ENCODE measurements at places on chromosomes 1 and 21.

DNA sequence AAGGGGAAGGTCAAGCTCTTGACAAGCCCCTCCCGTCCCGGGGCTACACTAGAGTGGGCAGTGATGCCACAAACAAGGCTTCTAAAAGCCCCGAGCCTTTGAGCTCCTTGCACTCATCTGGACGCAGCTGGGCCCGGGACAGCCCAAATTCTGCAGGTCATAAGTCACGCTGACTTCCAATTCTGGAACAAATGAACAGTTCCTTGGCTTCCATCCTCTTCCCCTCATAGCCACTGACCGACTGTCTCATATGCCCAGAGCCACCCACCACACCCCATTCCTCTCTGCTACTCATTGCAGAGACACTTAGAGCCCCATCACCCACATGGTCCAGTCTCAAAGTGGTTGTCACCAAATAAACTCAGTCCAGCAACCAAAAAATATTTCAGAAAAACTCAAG is 32.8 kb upstream of the PRELP start:
- no peak for DNase-seq

DNA sequence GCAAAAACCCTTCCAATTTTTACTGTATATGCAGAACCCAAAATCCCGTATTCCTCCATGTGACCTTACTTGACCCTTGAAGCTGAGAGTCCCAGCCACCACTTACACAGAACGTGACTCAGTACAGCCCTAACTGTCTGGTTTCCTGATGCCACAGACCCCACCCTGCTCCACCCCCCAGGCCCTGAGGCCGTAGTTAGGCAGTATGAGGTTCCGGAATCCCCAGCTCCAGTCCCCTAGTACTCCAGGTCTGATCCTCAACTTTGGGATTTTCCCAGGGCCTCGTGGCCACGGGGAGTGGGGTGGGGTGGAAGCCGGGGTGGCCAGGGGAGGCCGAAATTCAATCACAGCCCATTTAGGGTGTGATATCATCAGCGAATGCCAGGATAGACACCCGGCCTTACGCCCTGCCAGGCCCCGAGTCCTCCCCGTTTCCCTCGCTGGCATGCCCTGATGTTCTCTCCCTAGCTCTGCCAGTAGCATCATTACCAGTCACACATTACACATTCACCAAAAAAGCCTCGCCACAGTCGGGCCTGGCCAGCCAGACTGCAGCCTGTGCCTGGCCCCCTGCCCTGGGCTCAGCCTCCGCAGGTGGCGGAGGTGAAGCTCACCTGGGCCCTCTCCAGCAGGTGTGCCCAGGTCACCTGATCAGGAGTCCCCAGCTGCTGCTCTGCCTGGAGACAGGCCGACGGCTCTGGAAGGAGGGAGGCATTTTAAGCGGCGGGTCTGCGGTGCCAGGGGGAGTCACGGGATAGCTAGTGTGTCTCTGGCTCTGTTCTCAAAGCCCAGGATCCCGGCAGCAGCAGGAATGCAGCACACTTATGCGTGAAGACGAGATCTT is 70.8 kb downstream of the SCCPDH start:
- no peak for DNase-seq

DNA sequence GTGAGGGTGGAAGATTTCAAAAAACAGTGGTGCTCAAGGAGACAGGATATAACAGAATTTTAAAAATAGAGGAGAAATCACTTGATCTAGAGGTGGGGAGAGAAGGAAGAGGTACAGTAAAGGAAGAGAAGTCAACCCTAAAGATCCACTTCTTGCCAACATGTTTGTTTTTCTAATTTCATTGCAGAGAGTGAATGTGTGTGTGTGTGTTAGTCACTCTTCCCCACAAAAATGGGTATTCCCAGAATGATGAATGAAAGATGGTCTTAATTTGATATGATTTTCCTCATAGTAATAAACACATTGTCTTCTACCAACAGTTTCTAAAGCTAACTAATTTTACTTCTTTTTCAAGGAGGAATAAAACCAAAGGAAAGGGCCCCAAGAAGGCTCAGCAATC is 74.2 kb upstream of the NGF start:
- no peak for DNase-seq

DNA sequence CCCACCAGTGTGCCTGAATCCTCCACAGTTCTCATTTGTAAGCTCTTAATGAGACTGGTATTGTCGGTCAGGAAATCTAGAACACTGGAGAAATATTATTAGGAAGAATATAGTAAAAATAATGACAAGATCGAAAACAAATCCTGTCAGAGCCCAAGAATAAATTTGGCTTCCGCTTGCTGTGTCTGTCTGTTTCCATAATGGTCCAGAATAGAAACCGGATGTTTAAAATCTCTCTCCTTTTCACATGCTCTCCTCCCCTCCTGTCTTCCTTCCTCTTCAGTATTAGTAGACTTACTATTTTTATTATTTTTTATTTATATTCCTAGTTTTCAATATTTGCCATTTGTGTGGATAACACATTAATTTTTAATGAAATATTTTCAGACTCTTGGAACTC is 187.7 kb downstream of the SDCCAG8 start:
- DNase-seq, result no peak

DNA sequence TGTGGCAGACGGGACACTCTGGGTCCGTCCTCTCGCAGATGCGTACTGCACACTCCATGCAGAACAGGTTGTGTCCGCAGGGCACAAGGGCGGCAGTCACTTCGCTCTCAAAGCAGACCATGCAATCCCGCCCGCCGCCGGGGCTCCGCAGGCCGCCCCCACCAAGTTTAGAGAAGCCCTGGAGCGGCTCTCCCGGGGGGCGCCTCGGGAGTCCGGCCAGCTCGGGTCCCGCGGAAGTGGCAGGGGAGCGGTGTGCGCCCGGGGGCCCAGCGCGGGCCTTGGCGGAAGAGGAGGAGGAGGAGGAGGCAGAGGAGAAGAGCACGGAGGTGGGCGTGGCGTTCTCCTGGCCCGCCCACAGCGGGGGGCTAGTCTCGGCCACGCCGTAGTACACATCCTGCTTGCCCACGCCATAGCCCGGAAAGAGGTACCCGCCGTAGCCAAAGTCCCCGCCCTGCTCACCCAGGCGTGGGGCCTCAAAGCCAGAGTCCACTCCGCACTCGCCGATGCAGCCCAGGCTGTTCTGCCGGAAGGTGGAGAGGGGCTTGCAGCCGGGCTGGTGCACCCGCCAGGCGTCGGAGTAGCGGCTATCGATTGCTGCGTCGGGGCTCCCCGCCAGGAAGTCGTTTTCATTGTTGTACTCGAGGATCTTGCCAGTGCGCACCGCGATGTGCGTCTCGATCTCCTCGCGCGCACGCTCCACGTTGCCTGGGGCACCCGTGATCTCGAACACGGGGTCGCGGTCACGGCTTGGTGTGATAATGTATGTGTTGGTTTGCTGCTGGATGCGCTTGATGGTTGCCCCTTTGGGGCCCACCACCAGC is 5.4 kb downstream of the MEX3A start:
- no peak for DNase-seq

GRCh38 chr1:187053876-187054275 is 225.1 kb downstream of the PLA2G4A start:
- no peak for DNase-seq

GRCh38 chr1:189929501-189930099 is 548.1 kb downstream of the BRINP3 start:
- DNase-seq, result no peak
